Muscle of back (tissue), 13 donors: ENCODE measurements at places on chromosomes 4 and X.

GRCh38 chrX:72573158-72573511 is 492 bp upstream of the HDAC8 start:
- DNase-seq: no peak

GRCh38 chr4:1972414-1972813 is 36.4 kb downstream of the NELFA start:
- DNase-seq: no peak

DNA sequence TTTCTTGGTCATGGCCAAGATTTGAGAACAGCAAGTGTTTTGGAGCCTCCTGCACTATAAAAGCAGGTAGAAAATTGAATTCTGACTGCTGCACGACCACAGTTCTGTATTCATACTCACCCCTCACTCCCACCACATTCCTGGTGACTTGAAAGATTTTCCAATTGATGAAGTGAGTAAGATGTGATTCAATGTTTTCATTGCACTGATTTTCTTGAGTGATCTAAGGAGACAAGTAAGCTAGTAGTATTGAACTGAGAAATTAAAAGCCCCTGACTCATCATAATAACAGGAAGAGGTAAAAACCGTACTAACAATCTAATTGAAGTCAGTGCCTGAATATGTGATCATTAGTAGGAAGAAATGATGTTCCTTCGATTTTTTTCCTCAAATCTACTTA is 6.1 kb upstream of the SEC24D start:
- DNase-seq: no peak

- DNase-seq: peak; percentile 37
Measured at GRCh38 chrX:12210196-12210815, 72.0 kb downstream of the FRMPD4 start.

GRCh38 chr4:8267077-8267476 is 2.5 kb upstream of the HTRA3 start:
- DNase-seq: peak; percentile 69
